Stimulated activated CD4-positive, alpha-beta T cell treated with anti-CD3 and anti-CD28 coated beads, Interleukin-1b, Interleukin-23, amount 100 ng/mL, for 24 hours (primary cell): ENCODE measurements at places on chromosomes 16 and 17.

DNA sequence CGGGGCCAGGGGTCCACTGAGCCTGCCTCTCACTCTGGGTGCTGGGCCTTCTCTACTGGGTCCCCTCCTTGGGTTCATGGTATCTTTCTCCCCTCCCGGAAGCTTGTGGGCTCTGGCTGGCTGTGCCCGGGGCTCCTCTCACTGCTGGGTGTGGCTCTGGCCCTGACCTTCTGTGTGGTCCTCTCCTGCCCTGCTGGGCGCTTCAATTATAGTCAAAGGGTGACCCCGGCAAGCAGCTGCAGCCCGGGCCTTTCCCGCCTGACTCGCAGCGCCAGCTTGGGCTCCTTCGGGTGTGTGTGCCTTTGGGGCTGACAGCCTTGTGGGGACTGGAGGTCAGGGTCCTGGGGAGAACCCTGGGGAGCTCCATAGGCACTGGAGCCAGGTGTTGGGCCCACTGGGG lies 54.2 kb upstream of the PVALEF start:
- DNase-seq = no peak

DNA sequence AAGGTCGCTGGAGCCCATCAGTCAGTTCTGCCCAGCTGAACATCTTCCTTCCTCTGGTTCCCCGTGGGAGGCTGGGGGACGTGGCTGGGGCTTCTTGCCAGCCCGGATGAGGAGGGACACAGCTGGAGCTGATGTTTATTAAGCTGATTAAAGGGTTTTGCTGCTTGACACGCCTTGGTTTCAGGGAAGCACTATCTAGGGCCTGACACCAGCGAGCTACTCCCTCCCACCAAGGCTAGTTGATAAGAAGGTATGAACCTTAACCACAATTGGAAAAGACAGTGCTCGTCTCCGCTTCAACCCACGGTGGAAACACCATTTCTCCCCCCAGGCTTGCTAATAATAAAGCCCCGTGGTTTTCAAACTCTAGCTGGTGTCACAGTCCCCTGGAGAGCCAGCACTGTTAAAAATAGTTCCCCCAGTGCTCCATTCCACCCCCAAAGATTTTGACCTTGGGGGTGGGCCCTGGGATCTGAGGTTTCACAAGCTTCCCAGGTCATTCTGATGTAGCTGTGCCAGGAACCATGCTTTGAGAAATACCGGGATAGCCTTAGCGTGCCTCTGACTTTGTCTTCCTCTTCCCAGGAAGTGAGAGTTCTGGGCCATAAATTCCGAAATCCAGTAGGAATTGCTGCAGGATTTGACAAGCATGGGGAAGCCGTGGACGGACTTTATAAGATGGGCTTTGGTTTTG lies 5.5 kb downstream of the DHODH start:
- no peak for DNase-seq

- no peak for DNase-seq
Measured at GRCh38 chr16:17396762-17397498, 73.8 kb downstream of the XYLT1 start.

- DNase-seq = no peak
Measured at GRCh38 chr17:21042458-21043295, at the start of gene USP22. Gene USP22 (minus strand): TSS chr17:21043011. CDS start chr17:21042835, 176 bp downstream.

DNA sequence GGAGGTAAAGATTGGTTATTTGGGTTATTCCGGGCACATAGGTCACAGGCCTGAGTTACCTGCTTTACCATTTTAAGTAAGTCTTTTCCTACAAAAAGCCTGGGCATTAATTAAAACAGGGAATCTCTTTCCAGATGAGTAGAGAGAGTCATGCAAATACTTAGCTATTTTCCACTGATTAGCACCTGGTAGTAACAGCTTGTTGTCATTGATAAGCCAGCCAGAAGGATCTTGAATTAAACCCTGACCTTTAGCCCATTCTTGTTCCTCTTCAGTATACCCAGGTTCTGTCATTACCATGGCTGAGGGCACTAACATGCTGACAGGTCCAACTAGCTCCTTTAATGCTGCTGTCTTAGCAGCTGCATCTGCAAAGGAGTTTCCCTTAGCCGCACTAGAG lies 44.4 kb upstream of the ARL4D start:
- no peak for DNase-seq

DNA sequence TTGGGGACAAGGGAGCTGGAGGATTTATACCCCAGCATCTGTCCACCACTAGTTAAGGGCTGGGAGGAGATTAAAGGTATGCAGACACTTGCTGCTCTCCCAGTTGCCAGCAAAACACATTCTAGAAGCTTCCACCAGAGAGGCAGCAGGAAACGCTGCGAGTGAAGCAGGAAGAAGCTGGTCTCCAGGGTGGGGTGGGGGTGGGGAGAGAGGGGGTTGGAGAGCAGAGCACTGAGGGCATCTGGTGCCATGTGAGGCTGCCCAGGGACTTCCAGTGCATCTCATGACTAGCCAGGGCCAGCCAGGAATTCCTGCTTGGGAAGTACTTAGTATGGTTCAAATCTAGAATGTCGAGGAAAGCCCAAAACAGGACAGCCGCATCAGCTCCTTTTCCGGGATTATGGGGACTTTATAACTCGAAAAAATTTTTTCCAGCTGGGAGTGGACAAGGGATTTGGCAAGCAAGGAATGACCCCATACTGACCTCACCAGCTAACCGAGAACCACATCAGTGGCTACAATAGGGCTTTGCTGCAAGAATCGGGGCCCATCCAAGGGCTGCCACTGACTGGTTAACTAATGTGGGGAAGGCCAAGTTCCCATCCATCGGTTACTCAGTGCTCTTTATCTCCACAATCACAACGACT lies 26.2 kb upstream of the AXIN2 start:
- DNase-seq = no peak
